Stimulated activated CD8-positive, alpha-beta memory T cell treated with anti-CD3 and anti-CD28 coated beads, Interleukin-4, amount 100 ng/mL, for 1 hour (primary cell): ENCODE measurements at places on chromosomes 7 and 10.
A peak's percentile ranks its signal among the peaks of the same experiment; 100 is the strongest.

DNA sequence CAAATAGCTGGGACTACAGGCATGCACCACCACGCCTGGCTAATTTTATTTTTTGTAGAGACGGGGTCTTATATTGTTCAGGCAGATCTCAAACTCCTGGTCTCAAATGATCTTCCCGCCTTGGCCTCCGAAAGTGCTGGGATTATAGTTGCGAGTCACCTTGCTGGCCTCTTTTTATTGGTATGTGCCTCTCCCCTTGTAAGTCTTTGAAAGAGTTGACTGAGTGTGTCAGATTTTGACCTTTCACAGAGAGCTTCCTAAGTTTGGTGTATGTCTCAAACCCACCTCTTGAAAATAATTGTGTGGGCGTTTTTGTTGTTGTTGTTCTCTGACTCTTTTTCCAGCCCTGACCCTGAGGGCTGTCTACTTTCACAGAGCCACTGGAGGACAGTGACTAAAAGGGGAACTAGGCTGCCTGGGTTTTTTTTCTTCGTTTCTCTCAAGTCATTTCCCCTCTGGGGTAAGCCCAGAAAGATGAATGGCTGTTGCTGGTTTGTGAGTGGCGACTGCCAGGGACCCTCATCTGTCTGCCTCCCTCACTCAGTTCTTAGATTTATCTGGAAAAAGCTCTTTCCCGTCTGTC, 262.8 kb downstream of the ZEB1 start:
- DNase-seq: no peak

DNA sequence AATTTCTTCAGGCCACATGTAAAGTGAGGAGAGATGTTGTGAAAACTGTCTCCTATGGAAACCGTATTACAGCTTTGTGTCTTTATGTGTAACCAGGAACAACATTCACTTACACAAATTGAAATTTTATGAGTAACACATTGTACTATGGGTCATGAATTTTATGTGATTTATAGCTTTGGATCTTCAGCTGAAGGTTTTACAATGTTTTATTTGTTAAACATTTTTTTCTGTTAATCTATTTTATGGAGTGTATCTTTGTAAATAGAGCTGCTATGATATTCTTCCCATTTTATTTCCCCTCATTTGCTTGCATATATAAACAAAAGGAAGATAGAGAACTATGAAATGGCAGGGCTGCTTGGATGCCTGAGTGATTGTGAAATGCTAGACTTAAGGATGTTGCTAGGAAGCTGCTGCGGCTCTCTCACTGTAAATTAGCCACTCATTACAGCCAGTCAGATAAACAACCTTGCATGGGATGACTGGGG, 104.5 kb upstream of the PCLO start:
- no peak for DNase-seq

DNA sequence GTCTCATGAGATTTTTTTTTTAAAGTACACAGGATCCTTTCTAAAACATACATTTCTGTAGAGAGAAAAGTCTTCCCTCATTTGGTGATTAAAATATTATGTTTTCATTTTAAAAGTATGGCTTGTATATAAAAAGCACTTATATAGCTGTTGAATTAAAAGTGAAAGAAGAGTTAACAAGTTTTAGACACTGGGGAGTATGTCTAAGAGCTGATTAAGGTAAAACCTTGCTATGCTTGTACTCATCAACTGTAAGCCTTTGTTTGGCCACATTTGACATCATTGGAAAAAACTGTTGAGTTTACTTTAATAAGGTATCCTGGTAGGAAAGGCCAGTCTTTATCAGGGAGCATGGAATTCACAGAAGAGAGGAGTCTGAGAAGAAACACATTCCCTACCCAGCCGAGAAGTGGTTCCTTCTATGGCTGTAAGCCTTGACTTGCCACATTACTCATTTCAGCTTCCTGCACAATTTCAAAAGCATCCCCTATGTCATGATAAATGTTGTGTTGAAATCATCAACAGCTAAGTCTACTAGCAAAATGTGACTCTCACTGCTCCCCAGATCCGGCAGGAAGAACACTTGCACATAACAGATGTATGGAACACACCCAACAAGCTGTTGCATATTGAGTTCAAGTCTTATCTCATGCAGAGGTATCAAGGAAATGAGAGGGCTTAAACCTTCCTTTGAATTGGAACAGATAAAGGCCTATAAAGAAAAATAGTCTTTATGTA, 171.8 kb upstream of the CDK1 start:
- no peak for DNase-seq

DNA sequence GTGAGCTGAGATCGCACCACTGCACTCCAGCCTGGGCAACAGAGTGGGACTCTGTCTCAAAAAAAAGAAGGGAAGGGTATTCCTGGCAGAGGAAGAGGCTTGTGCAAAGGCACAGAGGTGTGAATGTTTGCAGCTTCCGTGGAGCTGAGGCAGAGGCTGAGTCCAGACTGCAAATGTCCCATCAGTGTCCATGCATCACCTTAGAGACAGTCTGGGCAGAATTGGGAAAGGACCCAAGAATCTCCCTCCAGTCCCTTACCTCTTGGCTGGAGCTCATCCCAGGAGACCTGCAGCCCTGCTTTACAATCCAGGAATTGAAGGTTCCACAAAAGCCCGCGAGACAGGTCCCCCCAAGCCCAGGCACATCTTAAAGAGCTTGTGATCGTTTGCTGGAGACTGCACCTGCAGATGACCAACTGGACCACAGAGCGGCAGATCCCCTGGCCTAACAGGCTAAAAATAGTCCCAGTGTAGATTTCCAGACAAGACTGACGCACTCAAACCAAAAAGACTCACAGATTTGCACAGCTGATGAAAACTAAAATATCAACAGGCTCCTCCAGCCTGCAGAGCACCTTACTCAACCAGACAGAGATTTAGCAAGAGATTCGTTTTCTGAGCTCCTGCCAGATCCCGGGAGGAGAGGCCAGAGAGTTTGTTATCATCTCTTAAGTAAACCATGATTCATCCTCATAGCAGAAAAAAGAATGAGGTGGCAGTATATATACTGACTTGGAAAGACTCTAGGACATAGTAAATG, 22.9 kb upstream of the NANOS1 start:
- DNase-seq: no peak

- DNase-seq: no peak
Measured at GRCh38 chr10:64537112-64537511, 1015.9 kb downstream of the REEP3 start.

- no peak for DNase-seq
Measured at GRCh38 chr7:86469680-86470295, 173.9 kb upstream of the GRM3 start.

DNA sequence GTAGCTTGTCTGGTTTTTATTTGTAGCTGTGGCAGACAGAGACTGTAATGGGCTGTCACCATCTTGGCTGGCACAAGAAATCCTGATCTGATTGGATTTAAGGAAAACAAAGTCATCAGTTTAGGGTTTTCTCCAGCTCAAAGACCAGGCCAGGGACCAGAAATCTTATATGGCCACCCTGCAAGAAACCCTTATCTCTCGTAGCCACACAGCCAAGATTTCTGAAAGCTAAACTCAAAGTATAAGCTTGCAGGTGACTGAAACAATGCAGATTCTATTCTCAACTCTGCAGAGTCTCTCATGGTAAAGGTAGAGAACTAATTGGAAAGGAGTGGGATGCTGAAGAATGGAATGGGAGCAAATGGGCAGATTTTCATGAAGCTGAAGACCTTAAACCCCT, 3.2 kb upstream of the ASB13 start:
- no peak for DNase-seq

- no peak for DNase-seq
Measured at GRCh38 chr7:139249179-139249810, 18.3 kb downstream of the UBN2 start.

- no peak for DNase-seq
Measured at GRCh38 chr7:4684846-4685245, 2.8 kb downstream of the FOXK1 start.

DNA sequence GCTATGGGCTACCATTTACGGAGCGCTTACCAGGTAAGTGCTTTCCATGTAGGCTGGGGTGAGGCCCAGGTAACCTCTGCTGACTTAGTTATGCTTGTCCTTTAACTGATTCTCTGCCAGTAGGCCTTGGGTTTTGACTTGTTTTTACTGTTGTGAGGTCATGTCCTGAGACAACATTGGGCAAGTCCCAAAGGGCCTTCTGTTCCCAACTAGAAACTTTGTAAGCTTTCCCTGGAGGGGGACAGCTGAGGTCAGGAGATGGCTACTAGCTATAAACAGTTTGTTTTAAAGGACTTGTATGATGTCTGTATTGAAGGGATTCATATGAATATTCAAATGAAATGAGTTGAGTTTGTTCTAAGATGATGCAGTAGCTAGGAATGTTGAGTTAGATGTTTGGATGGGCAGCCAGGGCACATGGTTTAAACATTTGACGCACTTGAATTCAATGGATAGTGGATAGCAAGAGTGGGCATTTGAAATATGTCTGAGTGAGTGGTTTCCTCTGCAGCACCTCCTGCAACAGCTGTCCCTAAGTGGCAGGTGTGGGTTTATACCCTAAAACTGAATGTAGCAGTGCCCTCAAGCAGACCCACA, 10.0 kb upstream of the SGPL1 start:
- DNase-seq: no peak

- DNase-seq: no peak
Measured at GRCh38 chr10:14106828-14107227, 223.9 kb downstream of the FRMD4A start.

DNA sequence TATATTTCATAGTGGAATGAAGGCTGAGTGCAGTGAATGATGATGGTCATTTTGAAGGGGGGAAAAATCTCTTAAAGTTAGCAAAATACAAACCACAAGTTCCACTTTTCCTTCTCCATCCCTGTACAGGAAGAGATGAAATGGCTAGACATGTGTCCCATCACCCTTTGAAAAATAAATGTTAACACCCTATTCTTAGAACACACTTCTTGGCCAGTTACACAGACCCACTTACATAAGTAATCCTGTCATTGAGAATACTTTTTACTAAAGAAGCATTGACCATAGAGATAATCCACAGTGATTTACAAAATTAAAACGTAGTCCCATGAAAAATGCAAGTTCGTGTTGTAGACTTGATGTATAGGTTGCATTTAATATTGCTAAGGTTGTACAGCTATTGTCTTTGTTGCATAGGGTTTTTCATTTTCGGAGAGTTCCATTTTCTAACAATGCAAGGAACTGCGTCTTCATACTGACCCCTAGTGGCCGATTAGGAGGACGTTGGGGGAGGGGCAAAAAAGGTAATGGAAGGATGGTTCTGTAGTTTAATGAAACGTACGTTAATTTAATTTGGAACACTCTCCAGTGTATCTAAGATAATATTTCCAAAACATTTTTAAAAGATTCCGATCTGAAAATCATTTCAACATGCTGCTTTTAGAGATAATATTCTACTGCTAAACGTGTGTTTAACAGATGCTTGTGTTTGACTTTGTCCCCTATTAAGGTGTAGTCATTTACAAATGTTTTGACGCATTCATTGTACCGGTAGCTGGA, 60.9 kb downstream of the ARMC3 start:
- DNase-seq: peak; percentile 53

DNA sequence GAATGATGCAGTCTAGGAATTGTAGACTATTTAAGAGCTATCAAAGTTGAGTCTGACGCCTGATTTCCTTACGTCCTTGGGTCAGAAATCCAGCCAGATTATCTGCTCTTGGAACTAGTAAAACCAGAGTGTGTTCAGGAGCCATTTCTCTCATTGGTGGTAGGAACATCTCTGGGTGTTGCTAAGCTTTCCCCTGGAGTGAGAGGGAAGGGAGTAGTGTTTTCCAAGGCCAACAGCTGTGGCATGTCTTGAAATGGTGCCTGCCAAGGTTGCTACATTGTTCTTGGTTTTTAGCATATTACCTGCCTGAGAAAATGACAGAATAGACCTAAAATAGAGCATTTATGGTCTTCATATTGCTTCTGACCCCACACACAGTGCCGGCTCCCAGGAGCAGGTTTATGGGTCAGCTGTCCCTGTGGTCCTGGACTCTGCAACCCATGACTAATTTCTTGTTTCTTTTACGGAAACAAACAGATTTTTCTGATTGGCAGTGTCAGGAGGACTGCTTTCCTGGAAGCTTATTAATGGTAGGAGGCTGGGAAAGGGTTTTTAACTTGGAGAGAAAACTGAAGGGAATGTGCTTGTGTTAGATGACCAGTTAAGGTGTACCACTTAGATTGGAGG, 17.5 kb downstream of the GBF1 start:
- no peak for DNase-seq

GRCh38 chr10:119041326-119041725, 11.8 kb downstream of the NANOS1 start:
- DNase-seq: no peak

DNA sequence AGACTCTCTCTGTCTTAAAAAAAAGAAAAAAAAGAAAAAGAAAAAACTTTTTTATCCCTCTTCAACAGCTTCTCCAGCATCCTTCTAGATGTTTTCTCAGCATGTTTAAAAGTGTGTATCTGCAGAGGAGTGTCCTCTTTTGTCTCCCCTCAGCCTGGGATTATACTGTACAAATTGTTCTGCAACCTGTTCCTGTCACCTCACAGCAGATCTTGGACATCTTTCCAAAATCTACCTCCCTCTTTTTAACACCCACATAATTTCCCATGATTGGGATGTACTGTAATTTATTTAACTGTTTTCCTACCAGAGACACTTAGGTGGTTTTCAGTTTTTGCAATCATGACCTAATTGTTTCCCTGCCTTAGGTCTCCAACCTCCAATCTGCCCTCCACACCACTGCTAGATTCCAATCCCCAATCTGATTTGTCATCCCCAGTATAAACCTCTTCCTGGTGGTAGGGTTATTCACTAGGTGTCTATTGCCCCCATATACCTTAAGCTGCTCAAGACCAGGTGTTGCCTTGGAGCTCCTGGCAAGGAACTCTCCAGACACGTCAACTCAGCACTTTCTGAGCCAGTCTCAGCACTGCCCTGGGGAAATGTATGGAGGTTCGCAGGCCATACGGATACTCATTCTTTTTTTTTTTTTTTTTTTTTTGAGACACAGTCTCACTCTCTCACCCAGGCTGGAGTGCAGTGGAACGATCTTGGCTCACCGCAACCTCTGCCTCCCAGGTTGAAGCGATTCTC, 17.6 kb upstream of the DDIT4 start:
- DNase-seq: no peak

GRCh38 chr7:107949443-107949935, 53.5 kb downstream of the LAMB1 start:
- DNase-seq: no peak

DNA sequence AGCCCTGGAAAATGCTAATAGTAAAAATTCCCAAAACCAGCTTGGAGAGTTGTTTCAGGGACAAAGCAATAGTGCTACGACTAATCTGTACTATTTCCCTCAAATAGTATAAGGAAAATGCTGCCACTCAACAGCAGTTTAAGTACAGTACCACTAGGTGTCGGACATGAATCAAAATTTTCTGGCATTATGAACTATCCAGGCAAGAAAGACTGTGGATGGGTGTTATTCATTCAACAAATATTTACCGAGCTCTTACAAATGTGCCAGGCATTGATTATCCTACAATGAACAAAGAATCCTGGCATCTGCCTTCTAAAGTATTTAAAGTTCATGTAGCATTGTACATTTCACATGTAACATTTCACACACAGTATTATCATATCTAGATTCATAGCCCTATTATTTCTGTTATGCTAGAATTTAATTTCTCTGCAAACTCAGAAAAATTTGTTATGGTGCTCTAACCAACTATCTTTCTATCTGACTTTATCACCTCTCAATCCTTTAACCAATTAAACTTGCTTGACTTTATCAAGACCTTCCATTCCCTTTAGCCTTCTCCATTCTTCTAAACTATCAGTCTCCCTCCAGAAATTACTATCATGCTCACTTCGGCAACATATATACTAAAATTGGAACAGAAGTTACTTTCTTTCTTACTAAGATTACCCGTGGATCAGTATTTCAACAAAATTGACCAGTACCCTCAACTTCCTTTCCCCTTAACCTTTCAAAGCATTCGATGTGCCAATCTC, 80.6 kb downstream of the ARHGAP21 start:
- no peak for DNase-seq
